Esophagus muscularis mucosa (tissue), 4 donors: ENCODE measurements at places on chromosomes 13 and 19.
A peak's percentile ranks its signal among the peaks of the same experiment; 100 is the strongest.

GRCh38 chr19:41263042-41263849 is 926 bp upstream of the HNRNPUL1 start:
- DNase-seq = peak; percentile 95

GRCh38 chr19:49425922-49426592 is 869 bp downstream of the GFY start:
- DNase-seq = no peak

DNA sequence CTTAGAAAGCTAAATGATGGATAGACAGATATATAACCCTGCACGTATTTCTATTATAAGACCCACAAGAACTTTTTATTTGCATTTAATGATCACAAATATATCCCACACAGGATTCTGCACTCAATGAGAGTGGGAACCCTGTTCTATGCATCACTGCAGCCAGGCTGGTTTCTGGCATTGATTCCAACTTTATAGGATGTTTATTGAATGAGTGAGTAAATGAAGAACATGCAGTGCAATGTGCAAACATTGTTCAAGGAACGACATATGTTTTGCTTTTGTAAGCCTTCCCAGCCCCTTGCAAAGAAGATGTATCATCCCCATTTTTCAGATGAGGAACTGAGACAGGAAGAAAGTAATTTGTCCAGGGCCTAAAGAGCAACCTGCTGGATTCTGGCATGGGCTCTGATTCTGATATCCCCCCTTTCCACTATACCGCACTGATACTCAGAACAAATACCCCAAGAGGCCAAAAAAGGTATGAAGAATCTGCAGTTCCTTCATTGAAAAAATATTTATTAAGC is 246.3 kb downstream of the LACC1 start:
- DNase-seq = no peak

DNA sequence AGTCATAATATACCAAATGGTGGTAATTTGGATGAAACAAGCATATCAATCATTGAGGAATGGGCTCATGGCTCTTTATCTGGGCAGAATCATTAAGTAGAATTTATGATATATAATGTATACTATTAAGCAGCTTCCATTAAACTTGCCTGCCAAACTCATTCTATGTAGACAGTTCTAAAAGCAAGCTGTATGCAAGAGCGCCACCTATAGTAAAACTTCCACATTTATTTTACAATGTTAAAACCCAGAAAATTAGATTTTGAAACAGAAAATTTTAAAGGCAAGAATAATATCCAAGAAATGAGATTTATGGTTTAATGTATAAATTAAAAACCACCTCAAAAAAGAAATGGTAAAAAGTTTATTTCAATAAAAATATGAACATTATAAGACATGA is 161.5 kb downstream of the MZT1 start:
- DNase-seq = no peak

- DNase-seq = no peak
Observed at GRCh38 chr13:36606060-36606459, 67.8 kb upstream of the SERTM1 start.

DNA sequence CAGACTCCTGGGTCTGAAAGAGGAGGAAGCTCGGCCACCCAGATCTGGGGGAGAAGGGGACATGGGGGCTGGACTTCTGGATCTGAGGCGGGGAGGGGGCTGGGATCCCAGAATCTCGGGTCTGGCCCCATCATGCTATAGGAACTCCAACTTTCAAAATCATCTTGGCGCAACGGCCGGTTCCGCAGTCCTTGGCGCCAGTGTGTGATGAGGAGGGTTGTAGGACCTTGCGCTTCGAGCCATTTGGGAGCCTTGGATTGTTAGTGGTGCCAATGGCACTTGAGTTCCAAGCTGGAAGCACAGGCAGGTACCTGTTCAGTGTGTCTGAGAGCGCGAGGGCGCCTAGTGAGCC is 324 bp downstream of the RUVBL2 start:
- no peak for DNase-seq

DNA sequence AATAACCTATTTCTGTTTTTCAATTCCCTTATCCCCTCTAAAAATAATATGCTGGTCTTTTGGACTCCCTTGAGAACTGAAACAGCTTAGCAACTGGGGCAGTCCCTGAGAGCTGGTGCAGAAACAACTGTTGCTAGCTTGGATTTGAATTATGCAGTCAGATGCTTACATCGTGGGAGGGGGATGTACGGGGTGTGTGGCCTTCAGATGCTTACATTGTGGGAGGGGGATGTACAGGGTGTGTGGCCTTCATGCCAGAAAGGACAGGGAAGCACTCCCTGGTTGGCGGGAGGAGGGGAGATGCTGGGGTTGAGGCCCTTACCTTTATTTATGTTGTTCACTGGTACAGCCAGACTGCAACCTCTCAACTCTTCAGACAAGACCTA is 25.6 kb downstream of the LRCH1 start:
- DNase-seq = no peak

DNA sequence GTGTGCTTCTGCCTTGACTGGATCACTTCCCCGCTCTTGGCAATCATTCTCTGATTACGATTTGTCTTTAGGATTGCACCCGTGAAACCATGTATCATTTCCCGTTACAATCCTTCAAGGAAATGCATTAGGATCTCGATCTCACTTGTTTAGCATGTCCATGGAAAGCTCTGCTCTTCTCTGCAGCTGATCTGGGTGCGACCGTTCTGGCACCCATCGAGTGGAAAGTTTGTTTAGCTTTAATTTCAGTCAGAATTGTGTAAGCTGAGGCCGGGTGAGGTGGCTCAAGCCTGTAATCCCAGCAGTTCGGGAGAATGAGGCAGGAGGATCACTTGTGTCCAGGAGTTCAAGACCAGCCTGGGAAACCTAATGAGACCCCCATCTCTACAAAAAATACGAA is 30.9 kb downstream of the NUMBL start:
- DNase-seq = no peak

- no peak for DNase-seq
Observed at GRCh38 chr19:35727053-35727955, 9.5 kb downstream of the KMT2B start.

GRCh38 chr13:85436029-85436428 is 363.2 kb downstream of the SLITRK6 start:
- no peak for DNase-seq

- DNase-seq = no peak
Observed at GRCh38 chr13:99056381-99057014, 78.6 kb upstream of the DOCK9 start.

DNA sequence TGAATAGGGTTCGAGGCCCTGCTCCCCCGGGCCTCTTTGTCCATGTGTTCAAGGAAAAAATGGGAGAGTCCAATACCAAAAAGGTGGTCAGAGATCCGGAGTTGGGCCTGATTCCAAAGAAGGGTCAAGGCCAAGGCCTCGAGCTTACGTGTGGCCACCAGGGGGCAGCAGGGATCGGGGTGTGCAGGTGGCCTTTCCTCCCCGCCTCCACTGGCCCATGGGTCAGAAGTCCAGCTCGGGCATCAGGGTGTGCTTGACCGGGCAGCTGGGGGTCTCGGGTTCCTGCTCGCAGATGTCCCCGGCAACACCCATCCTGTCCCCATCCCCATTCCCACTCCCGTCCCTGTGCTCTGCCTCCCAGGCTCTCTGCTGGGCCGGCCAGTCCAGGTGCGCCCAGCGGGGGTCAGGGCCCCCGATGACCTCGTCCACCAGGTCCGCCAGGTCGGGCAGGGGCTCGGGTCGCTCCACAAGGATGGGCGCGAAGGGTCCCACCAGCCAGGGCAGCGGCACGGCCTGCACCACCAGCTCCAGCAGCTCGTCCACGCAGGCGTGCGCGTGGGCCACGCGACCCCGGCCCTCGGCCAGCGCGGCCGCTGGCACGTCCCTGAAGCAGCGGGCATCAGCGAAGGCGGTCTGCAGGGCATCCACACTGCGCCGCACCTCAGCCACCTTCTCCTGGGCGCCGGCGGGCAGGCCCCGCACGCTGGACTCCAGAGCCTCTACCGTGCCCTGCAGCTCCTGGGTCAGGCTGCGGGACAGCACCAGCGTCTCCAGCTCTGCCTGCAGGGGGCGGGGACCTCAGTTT is 5.2 kb upstream of the PLIN4 start:
- no peak for DNase-seq

GRCh38 chr19:22625266-22626035 is 8.7 kb upstream of the ZNF492 start:
- DNase-seq = peak; percentile 62
